Renal pelvis (tissue), 12 donors: ENCODE measurements at places on chromosomes 16 and 17. TPM values are rescaled to one million over a fixed set of nuclear protein-coding genes. Genes with fewer than 3 reads are reported as not detected.

DNA sequence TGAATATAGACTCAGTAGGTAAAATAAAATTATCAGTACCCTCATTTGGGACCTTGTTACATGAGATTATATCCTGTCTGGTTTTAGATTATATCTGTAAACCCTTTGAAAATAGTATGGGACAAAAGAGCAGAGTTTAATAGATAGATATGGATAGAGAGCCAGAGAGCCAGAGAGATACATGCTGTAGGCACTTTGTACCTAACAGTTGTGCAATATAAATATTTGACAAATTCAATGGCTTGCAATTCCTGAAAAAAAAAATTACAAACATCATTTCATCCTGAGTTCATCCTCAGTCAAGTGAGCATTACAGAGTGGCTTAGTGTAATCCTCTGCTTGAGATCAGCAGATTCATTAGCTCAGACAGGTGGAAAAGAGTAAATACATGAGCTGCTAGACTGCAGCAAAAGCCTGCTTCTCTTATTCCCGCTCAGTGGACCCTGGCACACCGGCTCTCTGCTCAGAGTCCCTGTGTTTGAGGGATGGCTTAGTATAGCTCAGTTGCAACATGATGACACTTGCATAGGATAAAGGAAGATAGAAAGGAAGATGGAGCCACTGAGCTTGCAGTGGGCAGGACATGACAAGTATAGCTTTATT lies 931.6 kb upstream of the GOT2 start:
- DNase-seq, result no peak

DNA sequence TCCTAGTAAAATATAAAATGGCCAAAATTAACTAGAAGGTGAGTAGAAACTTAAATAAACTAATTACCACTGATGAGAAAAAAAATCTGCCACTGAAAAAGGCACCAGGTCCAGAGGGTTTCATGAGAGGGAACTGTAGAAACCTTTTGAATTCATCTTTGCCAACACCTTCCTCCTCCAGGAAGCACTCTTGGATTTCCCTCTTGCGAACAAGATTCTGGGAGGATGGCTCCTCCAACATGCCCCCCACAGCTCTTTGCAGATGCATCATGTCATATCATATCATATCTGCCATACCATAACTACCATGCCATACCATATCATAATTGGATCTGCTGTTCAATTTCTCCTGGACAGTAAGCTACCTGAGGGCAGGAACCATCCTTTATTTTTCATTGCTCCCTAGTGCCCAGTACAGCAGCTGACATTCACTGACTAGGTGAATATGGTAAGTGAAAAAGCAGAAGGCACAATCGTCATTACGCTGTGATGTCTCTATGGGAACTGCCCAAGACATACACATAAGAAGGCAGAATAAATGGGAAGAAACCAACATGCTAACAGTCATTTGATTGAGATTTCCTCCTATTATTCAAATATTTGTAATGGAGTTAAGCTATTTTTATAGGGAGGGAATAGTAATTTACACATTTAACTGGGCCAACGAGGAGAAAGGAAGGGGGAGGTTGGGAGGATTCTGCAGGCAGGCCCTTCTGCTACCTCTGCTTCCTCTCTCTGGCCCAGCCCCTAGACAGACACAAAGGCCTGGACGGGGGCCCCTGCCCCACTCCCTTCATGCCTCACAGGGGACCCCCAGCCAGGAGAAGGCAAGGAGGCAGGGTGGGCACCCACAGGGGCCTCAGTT lies 110.1 kb upstream of the SMURF2 start:
- DNase-seq, result no peak

Gene OSBPL7
- 17.9 TPM for polyA plus RNA-seq

DNA sequence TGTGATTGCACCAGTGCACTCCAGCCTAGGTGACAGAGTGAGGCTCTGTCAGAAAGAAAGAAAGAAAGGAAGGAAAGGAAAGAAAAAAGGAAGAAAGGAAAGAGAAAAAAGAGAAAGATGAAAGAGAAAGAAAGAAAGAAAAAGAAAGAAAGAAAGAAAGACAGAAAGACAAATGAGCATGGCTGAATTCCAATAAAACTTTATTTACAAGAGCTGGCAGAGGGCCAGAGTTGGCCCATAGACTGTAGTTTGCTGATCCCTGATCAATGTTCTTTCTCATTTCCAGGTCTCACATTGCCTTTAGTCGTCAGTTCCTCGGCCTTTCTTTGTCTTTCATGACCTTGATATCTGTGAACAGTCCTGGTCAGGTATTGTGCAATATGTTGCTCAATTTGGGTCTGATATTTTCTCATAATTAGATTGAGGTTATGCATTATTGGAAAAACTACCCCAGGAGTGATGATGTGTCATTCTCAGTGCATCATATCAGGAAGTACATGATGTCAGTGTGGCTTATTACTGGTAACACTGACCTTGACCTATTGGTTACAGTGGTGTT lies 68.5 kb upstream of the MED9 start:
- no peak for DNase-seq

DNA sequence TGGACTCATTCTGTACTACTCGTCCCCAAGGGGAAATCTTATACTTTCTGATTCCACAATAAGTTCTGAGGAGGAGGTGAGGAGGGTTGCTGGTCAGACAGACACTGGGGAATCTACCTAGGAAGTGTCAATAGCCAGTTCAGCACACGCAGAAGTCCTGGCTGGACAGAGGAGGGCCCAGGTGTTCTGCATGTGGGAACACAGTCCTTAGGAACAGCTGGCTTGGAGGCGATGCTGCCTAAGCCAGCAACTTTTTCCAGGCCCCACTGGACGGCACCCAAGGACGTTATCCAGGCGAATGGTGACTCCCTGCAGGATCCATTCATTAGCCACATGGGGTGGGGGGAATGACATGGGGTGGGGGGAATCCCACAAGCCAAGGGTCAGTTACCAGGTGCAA lies 29.9 kb upstream of the WFIKKN2 start:
- DNase-seq, result no peak

Gene DNASE1L2
- 1.6 TPM for polyA plus RNA-seq

- no peak for DNase-seq
These were observed 3.4 kb downstream of the HS3ST3B1 start for GRCh38 chr17:14304222-14304772.
